ENCODE measurements at places on chromosomes 6 and 20.

DNA sequence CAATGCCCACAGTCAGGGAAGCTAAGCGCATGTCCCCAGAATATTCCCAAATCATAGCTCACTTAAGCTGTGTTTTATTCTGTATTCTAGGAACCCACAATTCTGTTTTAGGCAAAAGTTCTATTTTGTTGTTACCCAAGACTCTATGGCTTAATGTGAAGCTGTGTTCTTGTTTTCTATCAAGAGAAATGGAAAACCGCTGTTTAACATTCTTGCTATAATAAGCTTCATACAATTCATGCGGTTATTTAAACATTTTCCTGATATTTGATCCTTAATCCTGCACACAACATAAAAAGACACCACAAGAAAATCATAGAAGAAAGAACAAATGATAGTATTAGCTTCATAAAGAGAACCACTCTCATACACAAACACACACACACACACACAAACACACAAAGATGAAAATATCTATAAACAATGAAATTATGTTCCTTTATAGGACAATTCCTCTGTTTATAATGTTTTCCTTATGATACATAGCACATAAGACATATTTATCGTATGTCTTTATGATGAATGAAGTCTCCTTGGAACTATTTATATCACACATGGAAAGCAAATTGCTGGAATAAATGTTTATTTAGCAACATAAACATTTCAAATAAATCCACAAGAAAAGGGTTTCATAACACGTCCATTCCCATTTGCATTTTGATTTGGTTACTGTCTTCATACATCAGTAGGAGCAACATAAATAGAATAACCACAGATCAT lies 16.4 kb upstream of the COL21A1 start:
- no peak for DNase-seq

GRCh38 chr6:16713597-16713996 lies 47.7 kb downstream of the ATXN1 start:
- DNase-seq = no peak

- no peak for DNase-seq
Measured at GRCh38 chr20:57517904-57518303, 7.0 kb downstream of the CTCFL start.

- no peak for DNase-seq
Measured at GRCh38 chr6:7139835-7140470, 32.2 kb downstream of the RREB1 start.

DNA sequence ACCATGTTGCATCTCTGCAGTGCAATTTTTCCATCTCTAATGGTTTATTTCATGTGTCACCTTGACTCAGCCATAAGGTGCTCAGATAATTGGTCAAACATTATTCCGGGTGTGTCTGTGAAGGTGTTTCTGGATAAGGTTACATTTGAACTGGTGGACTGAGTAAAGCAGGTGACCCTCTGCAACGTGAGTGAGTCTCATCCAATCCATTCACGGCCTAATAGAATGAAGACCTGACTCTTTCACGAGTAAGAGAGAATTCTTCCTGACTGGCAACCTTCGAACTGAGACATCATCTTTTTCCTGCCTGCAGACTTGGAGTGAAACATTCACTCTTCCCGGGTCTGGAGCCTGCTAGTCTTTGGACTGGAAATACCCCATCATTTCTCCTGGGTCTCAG lies 77.1 kb upstream of the SLC22A23 start:
- DNase-seq = no peak

- DNase-seq = no peak
Measured at GRCh38 chr20:20150241-20150640, 97.9 kb downstream of the CFAP61 start.

GRCh38 chr6:144585217-144585814 lies 300.2 kb downstream of the UTRN start:
- DNase-seq = no peak

- DNase-seq = no peak
Measured at GRCh38 chr20:22374066-22374465, 210.3 kb downstream of the FOXA2 start.

- DNase-seq = no peak
Measured at GRCh38 chr20:23161244-23161891, 75.2 kb upstream of the CD93 start.
